ENCODE measurements at places on chromosomes 11 and 22.
A peak's percentile ranks its signal among the peaks of the same experiment; 100 is the strongest.

GRCh38 chr11:3359092-3359824, 19.7 kb downstream of the ZNF195 start:
- DNase-seq, result no peak

DNA sequence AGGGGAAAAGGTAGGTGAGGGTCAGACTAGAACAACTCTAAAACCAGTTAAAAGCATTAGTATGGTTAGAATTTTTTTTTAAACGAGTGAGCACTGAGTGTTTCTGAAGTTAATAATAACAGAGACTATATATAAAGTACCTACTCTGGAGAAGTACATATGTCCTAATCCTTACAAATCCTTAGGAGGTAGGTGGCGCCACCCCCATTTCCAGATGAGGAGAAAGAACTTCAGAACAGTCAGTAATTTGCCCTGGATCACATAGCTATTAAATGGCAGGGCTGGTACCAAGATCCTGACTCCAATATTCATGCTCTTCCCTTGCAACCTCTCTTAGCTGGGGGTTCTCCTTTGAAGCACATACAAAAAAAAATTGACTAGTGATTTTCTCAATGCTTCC, 80.5 kb downstream of the CLPB start:
- no peak for DNase-seq

DNA sequence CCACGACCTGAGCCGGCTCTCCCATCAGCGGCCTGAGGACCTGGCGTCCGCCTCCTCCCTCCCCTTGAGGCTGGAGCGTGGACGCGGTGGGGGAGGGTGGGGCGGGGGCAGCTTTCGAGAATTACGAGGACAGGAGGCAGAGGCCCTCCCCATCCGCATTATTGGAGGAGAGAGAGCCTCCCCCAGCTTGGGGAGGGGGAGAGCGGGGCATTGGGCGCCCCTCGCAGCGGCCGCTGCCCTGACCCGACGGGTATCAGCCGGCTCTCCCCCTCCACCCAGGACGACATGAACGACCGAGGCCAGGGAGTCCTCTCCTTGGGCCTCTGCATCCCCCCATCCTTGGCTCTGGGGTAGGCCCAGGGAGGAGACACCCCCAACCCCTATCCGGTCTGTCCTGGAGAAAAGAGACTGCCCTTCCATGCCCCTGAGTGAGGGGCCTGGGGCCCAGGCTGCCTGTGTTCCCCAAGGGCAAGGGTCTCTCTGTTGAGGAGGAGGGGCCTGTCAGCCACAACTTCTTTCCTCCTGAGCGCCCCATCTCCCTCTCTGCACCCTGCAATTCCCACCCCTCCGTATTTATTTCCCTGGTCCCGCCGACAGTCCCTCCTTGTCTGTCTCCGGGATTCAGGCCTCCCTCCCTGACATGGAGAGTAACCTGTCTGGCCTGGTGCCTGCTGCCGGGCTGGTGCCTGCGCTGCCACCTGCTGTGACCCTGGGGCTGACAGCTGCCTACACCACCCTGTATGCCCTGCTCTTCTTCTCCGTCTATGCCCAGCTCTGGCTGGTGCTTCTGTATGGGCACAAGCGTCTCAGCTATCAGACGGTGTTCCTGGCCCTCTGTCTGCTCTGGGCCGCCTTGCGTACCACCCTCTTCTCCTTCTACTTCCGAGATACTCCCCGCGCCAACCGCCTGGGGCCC, 495 bp downstream of the GPR137 start:
- DNase-seq, result peak; percentile 5

GRCh38 chr11:43920598-43921419, 21.6 kb upstream of the C11orf96 start:
- DNase-seq, result no peak

DNA sequence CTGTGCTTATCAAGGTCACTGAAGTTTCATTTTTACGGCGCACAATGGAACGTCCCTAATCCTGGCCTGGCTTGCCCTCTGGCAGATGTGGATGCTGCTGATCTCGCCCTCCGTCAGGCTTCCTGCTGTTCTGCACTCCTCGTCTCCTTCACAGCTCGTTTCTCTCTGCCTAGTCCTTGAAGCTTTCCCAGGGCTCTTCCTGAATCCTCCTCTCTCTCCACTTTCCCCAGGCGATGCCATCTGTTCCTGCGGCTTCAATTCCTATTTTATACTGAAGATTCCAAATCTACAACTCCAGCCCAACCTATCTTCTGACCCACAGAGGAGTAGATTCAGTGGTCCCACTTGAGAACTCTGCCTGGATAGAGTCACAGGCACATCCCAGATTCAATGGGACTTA, 14.2 kb downstream of the SLC22A8 start:
- no peak for DNase-seq

DNA sequence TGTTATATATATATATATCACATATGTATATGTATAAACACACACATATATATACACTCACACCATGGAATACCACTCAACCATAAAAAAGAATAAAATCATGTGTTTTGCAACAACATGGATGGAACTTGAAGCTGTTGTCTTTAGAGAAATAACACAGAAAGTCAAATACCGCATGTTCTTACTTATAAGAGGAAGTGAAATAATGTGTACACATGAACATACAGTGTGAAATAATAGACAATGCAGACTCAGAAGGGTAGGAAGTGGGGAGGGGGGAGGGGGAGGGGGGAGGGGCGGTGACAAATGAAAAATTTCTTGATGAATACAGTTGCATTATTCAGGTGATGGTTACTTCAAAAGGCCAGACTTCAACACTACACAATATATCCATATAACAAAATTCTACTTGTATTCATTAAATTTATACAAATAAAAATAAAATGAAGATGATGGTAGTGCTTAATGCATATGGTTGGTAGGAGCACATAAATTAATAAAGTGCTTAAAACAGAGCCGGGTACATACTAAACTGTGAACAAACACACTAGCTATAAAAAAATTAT, 5.8 kb upstream of the OR5B2 start:
- DNase-seq, result no peak

DNA sequence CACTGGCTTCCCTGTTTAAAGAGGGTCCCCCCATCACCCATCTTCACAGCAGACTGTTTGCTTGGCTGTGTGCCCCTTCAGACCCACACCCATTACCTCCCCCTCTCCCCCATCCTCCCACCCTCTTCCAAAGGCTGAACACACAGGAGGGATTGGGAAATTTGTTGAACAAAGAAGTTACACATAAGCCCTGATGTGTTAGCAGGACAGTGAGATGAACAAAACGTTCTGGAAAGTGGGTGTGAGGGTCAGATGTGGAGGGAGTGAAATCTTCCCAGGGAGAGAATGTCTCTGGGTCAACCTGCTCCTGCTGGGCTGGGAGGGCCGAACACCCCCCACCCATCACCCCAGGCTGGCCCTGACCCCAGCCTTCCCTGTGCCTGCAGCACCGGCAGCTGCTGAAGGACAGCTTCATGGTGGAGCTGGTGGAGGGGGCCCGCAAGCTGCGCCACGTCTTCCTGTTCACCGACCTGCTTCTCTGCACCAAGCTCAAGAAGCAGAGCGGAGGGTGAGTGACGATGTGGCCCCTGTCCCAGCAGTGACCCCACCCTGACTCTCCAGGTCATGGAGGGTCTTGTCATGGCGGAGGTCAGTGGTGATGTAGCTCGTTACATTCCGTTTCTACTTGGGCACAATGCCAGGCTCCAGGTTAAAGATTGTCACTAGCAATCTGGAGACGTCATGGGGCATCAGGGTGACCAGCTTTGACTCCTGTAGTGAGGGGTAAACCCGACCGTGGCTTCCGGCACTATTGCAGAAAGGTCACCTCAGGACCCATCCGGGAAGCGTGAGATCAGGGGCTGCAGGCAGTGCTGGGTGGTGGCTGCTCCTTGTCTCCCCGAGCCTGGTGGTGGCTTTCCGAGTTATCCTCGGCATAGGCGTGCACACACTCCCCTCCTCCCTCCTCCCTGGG, 103.5 kb downstream of the BCR start:
- DNase-seq, result no peak

- no peak for DNase-seq
Observed at GRCh38 chr11:61516675-61517572, 8.4 kb downstream of the LRRC10B start.

DNA sequence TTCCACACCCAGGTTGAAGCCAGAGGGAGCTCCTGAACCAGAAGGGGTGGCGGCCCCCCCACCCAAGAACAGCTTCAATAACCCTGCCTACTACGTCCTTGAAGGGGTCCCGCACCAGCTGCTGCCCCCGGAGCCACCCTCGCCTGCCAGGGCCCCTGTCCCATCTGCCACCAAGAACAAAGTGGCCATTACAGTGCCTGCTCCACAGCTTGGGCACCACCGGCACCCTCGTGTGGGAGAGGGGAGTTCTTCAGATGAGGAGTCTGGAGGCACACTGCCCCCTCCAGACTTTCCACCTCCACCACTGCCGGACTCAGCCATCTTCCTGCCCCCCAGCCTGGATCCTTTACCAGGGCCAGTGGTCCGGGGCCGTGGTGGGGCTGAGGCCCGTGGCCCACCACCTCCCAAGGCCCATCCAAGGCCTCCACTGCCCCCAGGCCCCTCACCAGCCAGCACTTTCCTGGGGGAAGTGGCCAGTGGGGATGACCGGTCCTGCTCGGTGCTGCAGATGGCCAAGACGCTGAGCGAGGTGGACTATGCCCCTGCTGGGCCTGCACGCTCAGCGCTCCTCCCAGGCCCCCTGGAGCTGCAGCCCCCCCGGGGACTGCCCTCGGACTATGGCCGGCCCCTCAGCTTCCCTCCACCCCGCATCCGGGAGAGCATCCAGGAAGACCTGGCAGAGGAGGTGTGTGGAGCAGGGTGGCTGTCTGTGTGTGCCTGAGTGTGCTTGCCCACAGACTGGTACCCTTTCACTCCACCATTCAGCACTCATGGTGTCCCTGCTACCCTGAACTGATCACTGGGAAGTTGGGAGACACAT, 6.7 kb downstream of the PHOX2A start:
- no peak for DNase-seq

DNA sequence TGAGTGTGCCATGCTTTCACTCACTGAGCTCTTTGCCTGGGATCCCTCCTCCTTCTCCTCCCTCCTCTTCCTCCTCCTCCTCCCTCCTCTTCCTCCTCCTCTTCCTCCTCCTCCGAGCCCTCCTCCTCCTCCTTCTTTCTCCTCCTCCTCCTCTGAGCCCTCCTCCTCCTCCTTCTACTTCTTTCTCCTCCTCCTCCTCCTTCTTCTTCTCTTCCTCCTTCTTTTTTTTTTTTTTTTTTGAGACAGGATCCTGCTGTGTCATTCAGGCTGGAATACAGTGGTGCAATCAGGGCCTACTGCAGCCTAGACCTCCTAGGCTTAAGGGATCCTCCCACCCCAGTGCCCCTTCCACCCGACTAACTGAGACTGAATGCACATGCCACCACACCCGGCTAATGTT, 62.3 kb downstream of the DEUP1 start:
- no peak for DNase-seq

GRCh38 chr11:119006656-119007055, 8.7 kb downstream of the CENATAC start:
- no peak for DNase-seq

- DNase-seq, result no peak
Observed at GRCh38 chr11:94558468-94558867, 8.7 kb upstream of the PIWIL4 start.

DNA sequence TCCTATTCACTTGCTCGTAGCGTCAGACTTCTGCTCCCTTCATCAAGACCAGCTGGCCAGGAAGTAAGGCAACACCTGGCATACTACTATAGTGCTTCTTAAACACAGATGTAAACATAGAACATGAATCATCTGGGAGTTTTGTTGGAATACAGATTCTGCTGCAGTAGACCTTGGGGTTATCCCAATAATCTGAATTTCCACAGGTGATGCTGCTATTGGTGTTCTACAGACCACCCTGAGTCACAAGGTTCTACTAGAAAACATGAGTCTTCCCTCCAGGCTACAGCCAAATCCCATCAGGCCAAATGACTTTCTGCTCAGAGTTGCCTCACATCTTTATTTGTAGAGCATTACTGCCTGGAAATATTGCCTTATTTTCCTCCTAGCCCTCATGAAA, 175.2 kb downstream of the NELL1 start:
- peak; percentile 81 for DNase-seq
